Stimulated activated CD4-positive, alpha-beta T cell treated with anti-CD3 and anti-CD28 coated beads, Interleukin-1b, Interleukin-23, amount 100 ng/mL, for 1 hour (primary cell): ENCODE measurements at places on chromosomes 12 and 14.

DNA sequence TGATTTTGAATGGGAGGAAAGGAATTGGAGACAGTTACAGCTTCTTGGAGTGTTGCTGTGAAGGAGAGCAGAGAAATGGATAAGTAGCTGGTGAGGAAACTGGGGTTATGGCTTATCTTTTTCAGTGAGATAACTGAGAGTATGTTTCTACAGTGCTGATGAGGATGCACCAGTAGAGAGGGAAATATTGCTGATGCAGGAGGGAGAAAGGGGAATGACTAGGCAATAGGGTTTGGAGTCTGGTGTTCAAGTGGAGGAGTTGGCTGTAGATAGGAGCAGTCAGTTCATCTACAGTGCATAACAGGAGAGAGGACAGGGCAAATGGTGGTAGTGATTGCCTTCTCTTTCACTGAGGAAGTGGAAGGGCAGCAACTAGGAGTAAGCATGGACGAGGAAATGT is 33.0 kb downstream of the SPATS2 start:
- DNase-seq = no peak

DNA sequence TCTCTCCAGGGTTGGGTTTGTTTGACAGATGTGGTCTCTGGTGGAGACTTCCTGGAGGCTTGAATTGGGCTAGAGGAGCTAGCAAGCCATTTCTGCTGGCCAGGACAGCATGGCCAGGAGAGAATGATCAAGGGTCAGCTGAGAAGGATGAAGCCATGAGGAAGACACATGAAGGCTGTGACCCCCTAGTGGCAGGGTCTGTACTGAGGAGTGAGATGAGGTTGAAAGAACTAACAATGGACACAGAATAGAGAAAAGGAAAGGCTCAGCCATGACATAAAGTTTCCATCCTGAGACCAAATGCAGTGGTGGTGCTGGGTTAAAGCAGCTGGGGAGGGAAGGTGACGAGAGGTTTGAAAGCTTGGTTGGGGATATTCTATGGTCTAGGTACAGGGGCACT is 89.9 kb downstream of the NT5DC3 start:
- DNase-seq = no peak

DNA sequence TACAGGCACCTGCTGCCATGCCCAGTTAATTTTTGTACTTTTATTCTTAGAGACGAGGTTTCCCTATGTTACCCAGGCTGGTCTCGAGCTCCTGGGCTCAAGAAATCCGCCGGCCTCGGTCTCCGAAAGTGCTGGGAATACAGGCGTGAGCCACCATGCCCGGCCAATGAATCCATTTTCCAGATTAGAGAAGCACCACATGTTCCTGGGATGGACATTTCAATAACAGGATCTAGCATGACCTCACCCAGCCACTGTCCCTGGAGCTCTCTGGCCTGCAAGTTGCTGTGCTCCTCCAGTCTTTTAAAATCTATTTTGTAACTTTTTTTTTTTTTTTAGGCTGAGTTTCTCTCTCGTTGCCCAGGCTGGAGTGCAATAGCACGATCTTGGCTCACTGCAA is 2.2 kb downstream of the GPR132 start:
- DNase-seq = no peak

- no peak for DNase-seq
These were observed 238.8 kb downstream of the PAWR start for GRCh38 chr12:79451978-79452377.

DNA sequence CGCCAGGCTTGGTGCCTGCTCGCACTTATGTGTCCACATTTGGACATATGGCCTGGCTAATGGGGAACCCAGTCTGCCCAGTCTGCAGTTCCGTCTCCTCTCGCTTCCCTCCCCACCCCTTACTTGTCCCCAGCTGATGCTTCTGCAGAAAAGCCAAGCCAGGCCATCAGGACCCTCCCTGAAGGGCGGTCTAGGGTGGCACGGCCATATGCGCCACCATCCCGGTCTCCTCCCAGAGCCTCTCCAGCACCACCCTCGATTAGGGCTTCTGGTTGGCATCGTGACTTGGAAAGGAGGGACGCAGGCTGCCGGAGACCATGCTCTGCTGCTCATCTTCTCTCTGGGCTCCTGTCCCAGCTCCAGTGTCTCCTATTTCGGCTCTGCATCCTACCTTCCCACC is 54.6 kb downstream of the CALM1 start:
- no peak for DNase-seq

DNA sequence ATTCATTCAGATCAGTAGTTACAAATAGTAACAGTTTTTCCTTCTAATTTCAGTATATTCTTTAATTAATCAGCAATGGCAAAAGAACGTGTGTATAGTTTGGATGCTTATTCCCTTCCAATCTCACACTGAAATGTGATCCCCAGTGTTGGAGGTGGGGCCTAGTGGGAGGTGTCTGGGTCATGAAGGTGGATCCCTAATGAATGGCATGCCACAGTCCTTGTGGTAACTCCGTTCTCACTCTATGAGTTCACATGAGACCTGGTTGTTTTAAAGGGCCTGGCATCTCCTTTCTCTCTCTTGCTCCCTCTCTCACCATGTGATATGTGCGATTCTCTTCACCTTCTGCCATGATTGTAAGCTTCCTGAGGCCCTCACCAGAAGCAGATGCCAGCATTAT is 18.9 kb upstream of the SYNDIG1L start:
- DNase-seq = no peak

- DNase-seq = no peak
These were observed 12.2 kb downstream of the TMTC2 start for GRCh38 chr12:82698708-82699564.

DNA sequence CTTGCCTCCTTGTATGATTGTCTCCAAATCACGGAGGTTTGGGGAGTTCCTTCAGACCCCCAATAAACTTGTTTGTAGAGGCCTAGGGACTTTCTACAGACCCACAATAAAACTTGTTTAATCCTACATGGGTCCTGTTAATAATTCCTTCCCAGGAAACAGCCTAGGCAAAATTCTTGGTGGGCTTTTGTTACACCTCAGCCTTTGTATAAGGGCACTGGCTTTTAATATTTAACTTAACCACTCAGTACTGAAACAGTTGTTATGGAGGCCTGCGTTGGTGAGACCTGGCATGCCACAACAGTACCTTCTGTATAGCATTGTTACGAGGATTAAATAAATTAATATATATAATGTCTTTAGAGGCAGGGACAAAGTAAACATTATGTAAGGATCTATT is 32.7 kb upstream of the FAR2 start:
- DNase-seq = no peak

DNA sequence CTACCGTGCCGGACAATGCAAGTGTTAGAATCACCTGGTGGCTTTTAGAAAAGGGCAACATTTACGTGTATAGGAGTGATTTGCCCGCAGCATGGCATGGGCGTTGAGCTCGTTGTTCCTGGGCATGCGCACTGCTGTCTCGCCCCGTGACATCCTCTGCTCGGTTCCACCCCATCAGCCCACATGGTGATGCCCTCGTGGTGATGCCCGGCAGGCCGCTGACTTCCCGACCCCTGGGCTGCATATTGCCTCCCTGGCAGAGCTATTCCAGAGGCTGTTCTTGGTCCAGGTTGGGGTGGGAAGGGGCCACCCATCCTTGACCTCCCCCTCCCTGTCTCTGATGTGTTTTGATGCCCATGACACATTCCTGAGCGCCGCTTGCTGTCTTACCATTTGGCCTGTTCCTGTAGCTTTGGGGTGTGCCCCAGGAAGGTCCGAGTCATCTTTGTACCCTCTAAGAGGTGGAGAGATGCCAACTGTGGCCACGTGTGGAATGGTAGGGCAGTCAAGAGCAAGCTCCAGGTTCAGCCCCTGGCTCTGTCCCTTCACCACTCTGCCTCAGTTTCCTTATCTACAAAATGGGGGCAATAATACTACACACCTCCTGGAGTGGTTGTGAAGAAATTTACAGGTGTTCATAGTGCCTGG is 4.8 kb downstream of the HIP1R start:
- no peak for DNase-seq

DNA sequence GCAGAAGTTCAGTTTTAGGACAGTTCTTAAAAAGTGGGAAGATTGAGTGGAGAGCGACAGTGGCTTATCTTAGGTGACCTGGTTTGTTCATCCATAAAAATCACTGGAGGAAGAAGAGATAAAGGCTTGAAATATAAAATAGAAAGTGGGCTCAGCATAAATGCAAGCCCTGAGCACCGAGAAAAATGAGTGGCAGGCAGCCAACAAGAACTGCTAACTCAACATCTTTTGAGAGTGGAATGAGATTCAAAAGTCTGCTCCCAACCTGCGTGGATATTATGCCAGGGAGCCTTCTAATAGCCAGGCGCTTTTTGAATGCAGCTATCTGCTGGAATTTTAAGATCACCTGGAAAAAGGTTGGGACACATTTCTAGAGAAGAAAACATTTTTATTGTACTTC is 666.5 kb downstream of the FLRT2 start:
- no peak for DNase-seq

GRCh38 chr14:73879027-73879426 is 7.6 kb upstream of the ZNF410 start:
- DNase-seq = no peak

GRCh38 chr14:51650716-51651387 is 858 bp upstream of the FRMD6 start:
- DNase-seq = no peak
